ENCODE measurements at places on chromosomes 1 and 21. TPM values are rescaled to one million over a fixed set of nuclear protein-coding genes. Genes with fewer than 3 reads are reported as not detected.

GRCh38 chr21:34061983-34062382 lies 11.4 kb upstream of the MRPS6 start:
- no peak overlapping the region for H3K4me3 ChIP-seq
- H3K27ac ChIP-seq, result no peak overlapping the region
- H3K36me3 ChIP-seq, result no peaks in the 10 kb centered on the region
- peaks cover 30% of the 10 kb centered on the region for H3K4me1 ChIP-seq

DNA sequence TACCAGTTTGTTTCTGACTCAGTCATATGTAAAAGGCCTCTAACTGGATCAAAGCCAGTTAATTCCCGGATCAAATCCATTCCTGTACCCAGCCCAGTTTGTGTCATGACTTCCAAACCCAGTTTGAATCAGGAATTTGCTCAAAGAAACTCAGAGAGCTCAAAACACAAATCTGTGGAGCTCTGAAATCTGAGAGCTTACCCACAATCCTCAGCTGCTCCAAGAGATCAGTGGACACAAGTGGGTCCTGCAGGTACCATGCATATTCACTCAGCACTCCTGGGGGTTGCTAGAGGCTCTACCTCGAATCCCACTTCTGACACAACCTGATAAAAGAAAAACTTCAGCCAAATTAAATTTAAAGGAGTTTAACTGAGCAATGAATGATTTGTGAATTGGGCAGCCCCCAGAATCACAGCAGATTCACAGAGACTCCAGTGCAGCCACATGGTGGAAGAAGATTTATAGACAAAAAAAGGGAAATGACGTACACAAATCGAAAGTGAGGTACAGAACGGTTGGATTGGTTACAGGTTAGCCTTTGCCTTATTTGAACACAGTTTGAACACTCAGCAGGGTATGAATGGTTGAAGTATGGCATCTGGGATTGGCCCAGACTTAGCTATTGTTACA lies 11.9 kb upstream of the MRPL55 start:
- no peak overlapping the region for H3K27ac ChIP-seq
- H3K4me1 ChIP-seq, result peaks cover 7% of the 10 kb centered on the region
- no peak overlapping the region for H3K4me3 ChIP-seq
- H3K36me3 ChIP-seq, result no peaks in the 10 kb centered on the region
- DNase-seq, result no peak

DNA sequence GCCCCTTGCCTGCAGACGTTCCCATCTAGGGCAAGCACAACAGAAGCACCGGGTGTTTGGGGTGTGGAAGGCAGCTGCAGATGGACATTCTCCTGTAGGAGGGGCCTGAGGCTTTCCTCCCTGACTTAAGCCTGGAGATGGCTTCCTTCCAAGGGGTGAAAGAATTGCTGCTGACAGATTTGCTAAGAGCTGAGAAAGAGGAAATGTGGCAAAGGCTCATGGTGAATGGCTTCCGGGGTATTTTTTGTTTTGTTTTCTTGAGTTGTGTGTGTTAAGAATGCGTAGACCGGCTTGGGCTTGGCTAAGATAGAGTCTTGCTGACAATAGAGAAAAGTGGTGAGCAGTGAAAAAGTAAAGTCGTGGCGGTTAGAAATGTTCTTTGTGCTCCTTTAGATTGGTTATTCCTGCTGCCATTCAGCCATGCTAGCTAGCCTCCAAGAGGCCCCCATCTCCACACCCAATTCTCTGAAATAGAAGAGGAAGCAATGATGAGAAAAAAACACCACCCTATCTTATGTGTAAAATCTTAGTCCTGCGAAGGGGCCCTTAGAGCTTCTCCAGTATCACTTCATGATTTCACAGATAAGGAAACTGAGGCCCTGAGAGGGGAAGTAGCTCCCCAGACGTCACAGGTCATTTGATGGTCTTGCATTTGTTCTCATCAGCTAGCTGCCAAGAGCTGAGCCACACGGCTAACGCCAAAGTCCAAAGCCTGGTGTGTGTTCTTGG lies 36.9 kb downstream of the EIF2D start:
- H3K27me3 ChIP-seq, result no peaks in the 10 kb centered on the region
- H3K36me3 ChIP-seq, result no peaks in the 10 kb centered on the region
- H3K4me3 ChIP-seq, result no peak overlapping the region
- no peak for DNase-seq
- H3K4me1 ChIP-seq, result no peaks in the 10 kb centered on the region
- H3K27ac ChIP-seq, result no peak overlapping the region

GRCh38 chr1:63773496-63773814 lies 362 bp upstream of the ROR1 start:
- H3K36me3 ChIP-seq, result no peaks in the 10 kb centered on the region
- peaks cover 13% of the 10 kb centered on the region for H3K4me1 ChIP-seq
- no peaks in the 10 kb centered on the region for H3K27me3 ChIP-seq

DNA sequence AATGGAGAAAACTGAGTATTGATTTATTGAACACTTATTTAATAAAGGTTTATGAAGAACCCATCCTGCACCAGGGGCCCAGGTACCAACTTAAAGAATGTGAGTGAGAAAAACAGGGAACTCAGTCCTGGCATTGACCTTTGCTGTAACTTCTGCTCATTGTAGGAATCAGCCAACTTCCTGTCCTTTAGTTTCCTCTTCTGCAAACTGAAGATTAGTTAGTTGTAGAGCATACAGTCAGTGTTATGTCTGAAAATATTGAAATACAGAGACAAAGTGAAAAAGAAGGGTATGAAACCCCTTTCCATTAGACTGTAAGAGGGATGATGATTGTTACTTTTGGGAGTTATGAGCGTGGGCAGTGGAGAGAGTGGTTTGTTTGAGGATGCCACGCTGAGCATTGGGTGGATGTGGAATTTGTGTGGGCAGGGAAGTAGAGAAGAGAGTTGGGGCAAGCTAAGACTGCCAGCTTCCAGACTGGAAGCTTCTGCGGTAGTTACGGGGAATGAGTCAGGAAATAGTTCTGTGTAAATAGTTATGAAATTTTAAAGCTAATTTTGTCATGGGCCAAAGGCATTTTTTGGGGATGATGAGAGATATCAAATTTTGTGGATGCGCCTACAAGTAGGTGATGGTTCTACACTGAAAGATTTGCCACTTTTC lies 89.2 kb downstream of the GPR88 start:
- no peak overlapping the region for H3K27ac ChIP-seq
- H3K27me3 ChIP-seq, result no peaks in the 10 kb centered on the region
- H3K36me3 ChIP-seq, result no peaks in the 10 kb centered on the region
- no peak overlapping the region for H3K4me3 ChIP-seq

DNA sequence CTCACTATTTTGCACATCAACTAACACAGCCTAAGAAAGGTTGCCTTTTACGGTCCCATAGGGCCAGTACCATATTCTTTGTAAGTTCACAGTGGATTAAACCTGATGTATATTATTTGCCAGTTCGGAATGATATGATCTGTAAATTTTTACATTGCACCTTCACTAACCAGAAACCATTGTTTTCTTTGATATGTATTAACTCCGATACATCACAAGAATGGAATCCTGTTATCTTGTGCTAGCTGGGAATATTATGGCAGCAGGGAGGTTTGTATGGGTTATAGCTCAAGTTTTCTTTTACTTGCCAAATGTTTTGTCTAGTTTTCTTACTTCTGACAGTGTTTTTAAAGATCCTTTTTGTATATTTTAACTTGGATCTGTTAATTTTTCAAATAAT lies 51.4 kb upstream of the S1PR1 start:
- no peaks in the 10 kb centered on the region for H3K27me3 ChIP-seq
- no peak overlapping the region for H3K4me3 ChIP-seq
- no peak for DNase-seq
- no peaks in the 10 kb centered on the region for H3K36me3 ChIP-seq

- H3K27me3 ChIP-seq, result no peaks in the 10 kb centered on the region
- no peaks in the 10 kb centered on the region for H3K36me3 ChIP-seq
- no peak overlapping the region for H3K4me3 ChIP-seq
- no peak overlapping the region for H3K27ac ChIP-seq
- no peaks in the 10 kb centered on the region for H3K4me1 ChIP-seq
These were observed 54.8 kb downstream of the KIF21B start for GRCh38 chr1:200968469-200969410.

- no peak overlapping the region for H3K27ac ChIP-seq
- H3K4me3 ChIP-seq, result no peak overlapping the region
- H3K27me3 ChIP-seq, result no peaks in the 10 kb centered on the region
- H3K36me3 ChIP-seq, result no peaks in the 10 kb centered on the region
- no peaks in the 10 kb centered on the region for H3K4me1 ChIP-seq
These were observed 141.3 kb downstream of the NRIP1 start for GRCh38 chr21:14923468-14923867.

DNA sequence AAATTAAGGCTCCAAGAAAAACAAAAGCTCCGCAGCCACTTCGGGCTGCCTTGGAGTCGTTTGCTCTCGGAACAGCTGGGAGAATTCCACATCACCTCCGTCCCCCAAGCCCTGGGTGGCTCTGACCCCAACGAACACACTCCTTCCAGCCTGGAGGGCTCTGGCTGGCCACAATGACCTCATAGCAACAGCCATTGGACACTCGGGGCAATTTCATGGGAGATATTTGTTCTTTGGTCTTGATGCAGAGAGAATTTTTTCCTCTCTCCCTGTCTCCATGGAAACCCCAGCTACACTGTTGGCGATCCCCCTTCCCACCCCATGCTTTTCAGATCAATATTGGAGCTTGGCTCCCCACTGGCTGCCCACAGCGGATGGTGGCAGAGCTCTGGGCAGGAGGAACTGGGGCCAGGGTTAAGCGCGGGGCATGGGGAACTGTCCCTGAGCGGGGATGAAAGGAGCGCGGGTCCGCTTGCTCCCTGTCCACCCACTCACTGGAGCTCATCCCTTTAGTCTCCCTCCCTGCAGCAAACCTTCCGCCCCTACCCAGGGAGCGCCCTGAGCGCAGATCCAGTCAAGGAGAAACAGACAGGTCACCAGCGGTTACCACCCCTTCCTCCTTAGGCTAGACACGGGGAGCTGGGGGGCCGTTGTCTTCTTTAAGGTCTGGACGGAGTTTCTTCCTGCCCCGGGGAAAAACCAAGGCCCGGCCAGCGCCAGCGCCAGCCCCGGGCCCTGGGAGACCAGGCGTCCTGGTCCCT lies 1.2 kb downstream of the WNT4 start:
- DNase-seq, result no peak
- H3K27ac ChIP-seq, result no peak overlapping the region
- no peaks in the 10 kb centered on the region for H3K27me3 ChIP-seq
- peaks cover 6% of the 10 kb centered on the region for H3K4me1 ChIP-seq

GRCh38 chr1:29525941-29526340 lies 289.6 kb downstream of the PTPRU start:
- no peak overlapping the region for H3K27ac ChIP-seq
- no peak for DNase-seq
- no peaks in the 10 kb centered on the region for H3K4me1 ChIP-seq
- H3K36me3 ChIP-seq, result no peaks in the 10 kb centered on the region

GRCh38 chr1:109543283-109543987 lies 3.8 kb downstream of the GPR61 start:
- no peaks in the 10 kb centered on the region for H3K36me3 ChIP-seq
- H3K4me3 ChIP-seq, result no peak overlapping the region
- peaks cover 12% of the 10 kb centered on the region for H3K4me1 ChIP-seq
- no peak for DNase-seq

DNA sequence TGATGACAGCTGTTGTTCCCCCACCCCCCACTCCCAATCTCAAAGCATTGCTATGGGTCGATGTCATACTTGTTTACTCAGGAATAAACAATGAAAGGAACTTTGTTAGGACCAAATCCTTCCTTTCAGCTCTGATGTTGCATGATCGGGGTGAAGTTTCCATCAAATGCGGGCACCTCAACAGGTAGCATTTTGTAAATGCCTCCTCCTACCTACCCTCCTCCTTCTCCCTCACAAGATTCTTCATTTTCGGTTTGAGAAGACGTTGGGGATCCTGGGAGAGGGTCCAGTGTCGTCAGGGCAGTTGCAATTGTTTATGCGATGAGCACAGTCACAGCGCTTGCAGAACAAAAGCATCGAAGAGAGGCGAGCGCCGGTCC lies 758 bp upstream of the HUNK start:
- no peak for DNase-seq
- H3K4me3 ChIP-seq, result peak overlapping the region; percentile 77
- H3K27ac ChIP-seq, result no peak overlapping the region
- no peaks in the 10 kb centered on the region for H3K4me1 ChIP-seq
- H3K27me3 ChIP-seq, result peaks cover 2% of the 10 kb centered on the region
- no peaks in the 10 kb centered on the region for H3K36me3 ChIP-seq

GRCh38 chr1:2204415-2205190 lies 10.0 kb upstream of the FAAP20 start:
- peaks cover 6% of the 10 kb centered on the region for H3K4me1 ChIP-seq
- H3K27ac ChIP-seq, result no peak overlapping the region
- no peaks in the 10 kb centered on the region for H3K27me3 ChIP-seq
- H3K4me3 ChIP-seq, result peak overlapping the region; percentile 45
- peak; percentile 66 for DNase-seq

DNA sequence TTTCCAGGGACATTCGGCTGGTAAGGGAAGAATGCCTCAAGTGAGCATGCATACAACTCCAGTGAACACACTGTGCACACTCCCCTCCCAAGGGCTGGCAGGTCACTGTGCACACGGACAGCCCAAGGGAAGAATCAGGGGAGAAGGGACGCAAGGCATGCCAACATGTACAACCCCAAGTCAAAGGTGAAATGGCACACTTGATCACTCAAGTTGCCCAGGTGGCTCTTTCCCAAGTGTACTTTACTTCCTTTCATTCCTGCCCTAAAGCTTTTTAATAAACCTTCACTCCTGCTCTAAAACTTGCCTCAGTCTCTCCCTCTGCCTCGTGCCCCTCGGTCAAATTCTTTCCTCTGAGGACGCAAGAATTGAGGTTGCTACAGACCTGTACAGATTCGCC lies 13.5 kb upstream of the SLC1A7 start:
- H3K27me3 ChIP-seq, result no peaks in the 10 kb centered on the region
- no peak for DNase-seq
- no peak overlapping the region for H3K27ac ChIP-seq
- H3K4me3 ChIP-seq, result no peak overlapping the region
- H3K36me3 ChIP-seq, result no peaks in the 10 kb centered on the region

GRCh38 chr1:164805399-164805798 lies 246.4 kb downstream of the PBX1 start:
- no peaks in the 10 kb centered on the region for H3K27me3 ChIP-seq
- no peak for DNase-seq
- peaks cover 4% of the 10 kb centered on the region for H3K36me3 ChIP-seq
- peaks cover 24% of the 10 kb centered on the region for H3K4me1 ChIP-seq

- H3K27ac ChIP-seq, result no peak overlapping the region
- H3K4me1 ChIP-seq, result peaks cover 6% of the 10 kb centered on the region
- no peak for DNase-seq
- no peaks in the 10 kb centered on the region for H3K36me3 ChIP-seq
- no peak overlapping the region for H3K4me3 ChIP-seq
These were observed 3.7 kb downstream of the PGBD5 start for GRCh38 chr1:230422221-230422981.

Gene GPA33
- total RNA-seq, result not detected

Gene PAPPA2
- total RNA-seq, result 0.02 TPM

Gene APOBEC4
- total RNA-seq, result not detected

Gene DNAJC28
- 2.7 TPM for total RNA-seq

Gene TNFAIP8L2
- not detected for total RNA-seq

Gene GUCA2B
- not detected for total RNA-seq
